ENCODE measurements at places on chromosomes 5 and 9.
A peak's percentile ranks its signal among the peaks of the same experiment; 100 is the strongest.

GRCh38 chr5:131994090-131994489, 17.4 kb downstream of the ACSL6 start:
- DNase-seq = no peak

GRCh38 chr5:168807287-168807686, 228.1 kb upstream of the PANK3 start:
- no peak for DNase-seq

DNA sequence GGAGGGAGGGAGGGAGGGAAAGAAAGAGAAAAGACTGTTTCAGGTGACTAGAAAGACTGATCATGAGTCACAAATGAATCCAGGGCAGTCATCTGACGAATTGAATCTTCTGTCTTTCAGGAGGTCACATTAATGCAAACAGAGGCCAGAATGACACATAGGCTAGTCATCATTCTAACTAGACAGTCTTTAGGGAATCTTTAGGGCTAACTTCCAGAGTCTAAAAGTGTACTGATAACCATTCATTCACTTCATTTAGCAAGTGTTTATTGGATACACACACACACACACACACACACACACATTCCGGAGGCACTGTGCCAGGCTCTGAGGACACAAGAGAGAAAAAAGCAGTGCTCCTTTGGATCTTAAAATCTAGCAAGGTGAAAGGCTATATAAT, 156.7 kb downstream of the EBF1 start:
- peak; percentile 25 for DNase-seq

- no peak for DNase-seq
Observed at GRCh38 chr5:78058625-78059024, 235.9 kb downstream of the AP3B1 start.

GRCh38 chr5:124742983-124743601, 3.3 kb downstream of the ZNF608 start:
- DNase-seq = peak; percentile 61

- no peak for DNase-seq
Observed at GRCh38 chr9:30235068-30235467, 2149.4 kb upstream of the ACO1 start.

DNA sequence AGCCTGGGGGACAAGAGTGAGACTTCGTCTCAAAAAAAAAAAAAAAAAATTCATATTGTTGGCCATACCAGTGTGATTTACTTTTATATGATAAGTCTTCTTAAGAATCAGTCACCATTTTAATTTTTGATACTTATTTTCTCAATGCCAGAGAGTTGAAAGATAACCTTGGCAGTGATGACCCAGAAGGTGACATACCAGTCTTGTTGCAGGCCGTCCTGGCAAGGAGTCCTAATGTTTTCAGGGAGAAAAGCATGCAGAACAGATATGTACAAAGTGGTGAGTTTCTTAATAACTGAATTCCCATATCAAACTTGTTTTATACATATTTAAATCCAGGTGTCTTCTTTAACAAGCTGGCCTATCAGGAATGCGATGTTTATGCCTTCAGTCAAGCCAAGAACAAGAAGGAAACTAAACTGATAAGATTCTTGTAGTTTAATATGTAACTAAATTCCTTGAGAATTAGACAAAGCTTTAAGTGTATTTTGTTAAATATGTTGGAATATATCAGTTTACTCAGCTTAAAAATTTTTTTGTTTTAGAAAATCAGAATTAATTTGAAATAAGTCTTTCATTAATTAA, 81.5 kb downstream of the NIPBL start:
- no peak for DNase-seq

GRCh38 chr9:98182069-98182820, 10.2 kb downstream of the CORO2A start:
- no peak for DNase-seq

DNA sequence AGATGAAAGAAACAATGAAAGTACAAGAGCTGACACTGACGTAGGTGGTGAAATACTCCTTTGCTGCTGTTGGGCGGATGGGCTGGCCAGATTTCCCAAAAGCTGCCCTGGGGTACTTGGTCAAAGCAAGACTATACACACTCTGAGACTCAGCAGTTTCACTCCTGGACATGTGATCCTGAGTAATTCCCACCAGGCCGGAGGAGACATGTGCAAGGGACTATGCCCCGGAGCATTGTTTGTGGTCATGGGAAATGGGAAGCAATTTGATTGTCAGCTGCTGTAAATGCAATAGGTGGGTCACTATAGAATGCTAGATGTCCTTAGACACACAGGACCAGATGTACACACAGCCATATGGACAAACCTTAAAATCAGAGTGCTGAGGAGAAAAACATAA, 116.1 kb downstream of the DCP2 start:
- no peak for DNase-seq

DNA sequence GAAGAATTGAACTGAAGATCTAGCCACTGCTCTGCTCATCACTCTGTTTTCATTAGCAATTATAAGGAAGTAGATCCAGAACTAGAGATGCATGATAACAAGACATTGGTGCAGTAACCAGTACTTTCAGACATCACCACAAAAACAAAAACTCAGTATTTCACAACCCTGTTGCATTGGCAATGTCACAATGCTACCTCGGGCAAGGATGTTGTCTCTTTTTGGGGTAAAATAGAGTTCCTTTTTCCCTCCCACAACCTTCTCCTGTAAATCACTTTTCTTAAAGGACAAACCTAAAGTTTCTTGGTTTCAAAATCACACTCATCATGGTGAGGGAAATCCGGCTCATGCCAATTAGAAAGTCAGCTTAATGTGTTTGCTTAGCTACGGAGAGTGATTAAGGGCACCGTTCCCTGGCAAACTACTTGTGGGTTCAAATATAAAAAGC, 420.1 kb upstream of the MEF2C start:
- no peak for DNase-seq

GRCh38 chr5:133870661-133871060, 97.8 kb downstream of the C5orf15 start:
- DNase-seq = peak; percentile 29

- DNase-seq = no peak
Observed at GRCh38 chr5:7375457-7375856, 20.5 kb upstream of the ADCY2 start.

DNA sequence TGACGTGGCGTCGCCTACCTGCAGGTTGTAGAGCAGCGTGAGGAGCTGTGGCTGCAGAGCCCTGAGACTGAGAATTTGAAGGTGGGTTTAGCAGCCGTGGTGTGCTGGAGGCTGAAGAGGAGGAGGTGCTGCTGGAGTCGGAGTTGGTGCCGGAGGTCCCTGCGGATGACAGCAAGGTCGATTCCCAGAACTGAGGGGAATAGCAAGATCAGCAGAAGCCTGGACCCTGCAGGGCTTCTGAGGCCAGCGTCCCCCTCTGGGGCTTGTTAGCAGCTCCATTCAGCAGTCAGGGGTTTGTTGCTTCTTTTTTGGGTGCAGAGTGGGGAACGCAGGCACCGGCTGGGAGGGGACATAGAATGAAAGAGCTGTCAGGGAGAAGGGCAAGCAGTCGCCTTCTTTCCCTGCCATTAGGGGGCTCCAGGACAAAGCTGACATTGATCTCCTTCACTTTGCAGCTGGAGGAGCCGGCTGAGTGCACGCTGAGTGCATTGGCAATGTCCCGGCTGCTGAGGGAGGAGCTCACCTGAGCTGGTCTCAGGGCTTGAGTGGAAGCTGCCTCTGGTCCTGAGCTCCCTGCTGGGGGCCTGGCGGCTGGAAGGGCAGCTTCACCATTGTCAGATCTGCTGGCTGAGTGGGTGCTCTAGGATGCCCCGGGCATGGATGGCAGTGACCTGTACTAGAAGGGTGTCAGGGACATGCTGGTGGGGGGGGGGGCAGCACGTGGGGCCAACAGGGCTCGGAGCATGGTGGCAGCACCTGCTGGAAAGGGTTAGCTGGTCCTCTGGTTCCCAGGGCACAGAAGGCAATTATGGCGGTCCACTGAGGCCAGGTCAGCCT, 20.8 kb downstream of the OBP2B start:
- DNase-seq = no peak

GRCh38 chr5:10214041-10214440, 35.6 kb downstream of the ATPSCKMT start:
- no peak for DNase-seq

DNA sequence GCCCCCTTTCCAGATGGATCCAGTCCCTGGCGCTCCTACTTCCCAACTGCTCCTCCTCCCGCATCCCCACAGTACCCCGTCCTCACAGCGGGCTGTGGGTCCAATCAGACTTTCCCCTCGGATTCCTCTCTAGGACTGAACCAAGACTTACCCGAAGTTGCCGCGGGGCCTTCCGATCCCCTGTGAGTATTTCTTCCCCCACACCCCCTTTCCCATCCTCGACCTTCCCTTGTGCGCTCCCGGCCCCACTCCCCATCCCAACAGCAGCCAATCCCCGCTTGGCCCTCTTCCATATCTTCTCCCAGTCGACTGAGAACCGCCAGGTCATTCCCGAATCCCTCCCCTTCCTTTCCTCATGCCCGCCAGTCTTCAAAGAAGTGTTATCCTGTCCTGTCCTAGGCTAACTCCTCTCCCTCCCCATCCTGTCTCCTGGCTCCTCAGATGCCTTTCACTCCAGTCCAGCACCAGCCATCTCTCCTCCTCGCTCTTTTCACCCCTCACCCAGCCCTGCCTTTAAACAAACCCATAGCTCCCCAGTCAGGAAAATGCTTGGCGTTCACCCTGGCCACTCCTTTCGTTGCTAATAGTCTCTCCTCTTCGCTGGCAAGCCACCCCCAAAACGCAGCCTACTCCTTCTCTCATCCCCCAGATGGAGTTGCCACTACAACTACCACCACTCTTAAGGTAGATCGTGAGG, 646 bp downstream of the SWI5 start:
- peak; percentile 65 for DNase-seq

GRCh38 chr5:78624011-78624541, 24.5 kb downstream of the LHFPL2 start:
- DNase-seq = no peak

GRCh38 chr9:84123648-84124406, 143.2 kb downstream of the RMI1 start:
- no peak for DNase-seq

DNA sequence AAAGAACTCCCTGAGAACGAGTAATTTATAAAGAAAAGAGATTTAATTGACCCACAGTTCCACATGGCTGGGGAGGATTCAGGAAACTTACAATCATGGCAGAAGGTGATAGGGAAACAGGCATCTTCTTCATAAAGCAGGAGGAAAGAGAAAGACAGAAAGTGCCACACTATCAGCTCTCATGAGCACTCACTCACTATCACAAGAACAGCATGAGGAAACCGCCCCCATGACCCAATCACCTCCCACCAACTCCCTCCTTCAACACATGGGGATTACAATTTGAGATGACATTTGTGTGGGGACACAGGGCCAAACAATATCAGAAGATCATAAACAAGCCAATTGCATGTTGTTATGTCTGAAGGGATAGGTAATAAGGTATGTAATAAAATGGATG, 935.9 kb upstream of the COX7C start:
- DNase-seq = no peak

DNA sequence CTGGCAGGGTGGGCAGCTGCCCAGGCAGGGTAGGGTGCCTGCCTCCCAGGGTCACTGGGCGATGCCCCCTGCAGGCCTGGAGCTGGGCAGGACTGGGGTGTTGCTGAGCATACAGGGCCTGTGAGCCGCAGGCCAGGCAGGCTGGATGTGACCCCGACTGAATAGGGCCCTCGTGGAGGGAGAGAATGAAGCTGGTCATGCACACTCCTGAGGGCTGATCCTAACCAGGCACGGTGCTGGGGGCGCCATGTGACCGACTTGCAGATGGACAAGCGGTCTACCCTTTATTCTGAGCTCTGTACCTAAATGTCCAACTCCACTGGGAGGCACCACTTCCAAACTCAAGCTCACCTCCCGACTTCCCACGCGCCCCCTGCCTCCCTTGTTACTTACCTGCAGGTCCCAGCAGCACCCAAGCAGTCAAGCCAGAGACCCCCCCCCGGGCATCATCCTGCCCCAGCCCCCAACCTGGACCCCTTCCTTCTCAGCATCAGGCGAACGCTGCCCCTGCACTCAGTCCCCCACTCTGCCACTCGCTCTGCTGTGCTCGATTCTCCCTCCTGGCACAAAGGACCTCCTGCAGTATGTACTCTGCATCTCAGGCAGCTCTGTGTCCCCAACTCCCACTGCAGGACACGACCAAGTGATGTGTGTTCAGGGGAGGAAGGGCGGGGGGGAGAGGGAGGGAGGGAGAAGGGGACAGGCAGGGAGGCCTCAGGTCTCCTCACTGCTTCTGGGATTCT, 76.8 kb upstream of the PHYKPL start:
- DNase-seq = no peak

- no peak for DNase-seq
Observed at GRCh38 chr5:77322406-77322805, 111.9 kb downstream of the PDE8B start.

DNA sequence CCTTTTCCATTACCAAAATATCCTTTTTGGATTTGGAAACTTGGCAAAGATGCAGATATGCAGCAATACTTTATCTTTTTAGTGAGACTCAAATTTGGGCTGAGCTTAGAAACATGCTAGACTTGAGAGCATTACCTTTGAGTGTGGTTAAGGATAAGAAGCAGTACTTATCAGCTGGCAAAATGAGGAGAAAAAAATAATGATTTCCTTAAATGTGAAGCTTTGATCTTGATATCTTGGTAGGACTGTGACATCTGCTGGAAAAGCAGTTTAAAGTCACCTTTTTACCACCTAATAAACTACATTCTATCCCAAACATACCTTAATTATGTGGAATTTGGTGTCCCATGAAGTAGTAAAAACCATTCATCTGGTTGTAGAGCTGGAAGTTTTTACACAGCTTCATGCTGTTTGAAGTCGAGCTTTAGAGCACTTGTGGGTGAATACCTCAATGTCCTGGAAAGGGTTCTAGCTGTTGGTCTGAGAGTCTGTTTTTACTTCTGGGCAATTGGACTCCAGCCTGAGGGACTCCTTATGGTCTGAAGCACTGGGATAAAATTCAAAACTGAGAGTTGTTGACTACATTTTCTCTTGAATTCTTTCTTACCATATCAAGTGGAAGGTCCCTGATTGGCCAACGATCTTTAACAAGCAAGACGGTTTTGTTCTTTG, 53.4 kb downstream of the LRRC70 start:
- no peak for DNase-seq

DNA sequence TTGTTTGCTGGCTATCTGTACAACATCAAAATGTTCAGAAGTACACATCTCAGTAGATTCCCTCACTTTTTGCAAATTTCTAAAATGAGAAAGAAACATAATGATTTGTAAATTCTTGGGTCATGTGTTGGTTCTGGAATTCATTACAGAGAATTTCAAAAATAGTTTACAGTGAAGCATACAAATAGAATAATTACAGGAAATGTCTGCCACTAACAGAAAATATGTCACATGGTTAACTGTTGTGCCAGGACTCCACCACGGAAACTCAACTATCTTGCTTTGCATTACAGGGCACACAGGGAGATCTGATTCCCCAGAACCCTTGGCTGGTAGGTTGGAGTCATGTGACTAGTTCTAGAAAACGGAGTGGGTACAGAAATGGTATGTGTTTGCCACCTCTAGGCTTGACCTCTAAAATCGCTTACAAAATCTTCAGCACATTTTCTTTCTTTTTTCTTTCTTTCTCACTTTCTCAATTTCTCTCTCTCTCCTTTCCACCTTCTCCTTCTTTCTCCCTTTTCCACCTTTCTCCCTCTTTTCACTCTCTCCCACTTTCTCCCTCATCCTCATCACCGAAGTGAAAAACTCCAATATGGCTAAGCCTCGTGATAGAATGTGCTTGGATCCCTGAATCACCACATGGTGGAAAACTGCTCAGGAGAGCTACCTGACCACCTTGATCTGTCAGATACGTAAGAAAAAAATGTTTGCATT, 32.4 kb downstream of the RASEF start:
- DNase-seq = no peak
